RKO (cell line): ENCODE measurements at places on chromosomes 2 and 18.

- DNase-seq, result no peak
Observed at GRCh38 chr2:160039166-160039903, 23.1 kb downstream of the PLA2R1 start.

DNA sequence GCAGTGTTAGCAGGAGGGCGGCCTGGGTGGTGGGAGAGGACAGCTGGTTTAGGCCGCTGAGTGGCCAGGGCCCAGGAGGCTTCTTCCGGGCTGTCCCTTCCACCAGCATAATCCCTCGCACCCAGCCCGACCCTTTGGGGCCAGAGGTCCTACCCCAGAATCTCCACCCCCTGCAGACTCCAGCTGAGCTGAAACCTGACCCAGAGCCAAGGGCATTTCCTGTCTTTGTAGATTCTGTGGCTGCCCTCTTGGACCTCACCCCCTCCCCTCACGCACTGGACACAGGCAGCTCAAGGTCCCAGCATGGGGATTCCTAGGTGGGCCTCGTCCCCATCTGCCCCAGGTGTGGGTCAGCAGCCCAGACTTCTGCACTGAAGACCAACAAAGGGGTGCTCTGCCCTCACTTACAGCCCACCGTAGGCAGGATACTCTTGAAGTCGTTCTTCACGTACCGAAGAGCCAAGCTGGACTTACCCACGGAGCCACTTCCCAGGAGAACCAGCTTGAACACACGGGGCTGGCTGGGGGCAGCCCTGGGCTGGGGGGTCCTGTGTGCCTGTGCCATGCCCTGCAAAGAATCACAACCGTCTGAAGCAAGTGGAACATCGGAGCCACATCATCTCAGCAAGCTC is 4.8 kb downstream of the RAB17 start:
- no peak for DNase-seq

- no peak for DNase-seq
Observed at GRCh38 chr2:50196775-50197480, 835.0 kb downstream of the NRXN1 start.

- no peak for DNase-seq
Observed at GRCh38 chr18:61771861-61772260, 120.9 kb downstream of the RNF152 start.

DNA sequence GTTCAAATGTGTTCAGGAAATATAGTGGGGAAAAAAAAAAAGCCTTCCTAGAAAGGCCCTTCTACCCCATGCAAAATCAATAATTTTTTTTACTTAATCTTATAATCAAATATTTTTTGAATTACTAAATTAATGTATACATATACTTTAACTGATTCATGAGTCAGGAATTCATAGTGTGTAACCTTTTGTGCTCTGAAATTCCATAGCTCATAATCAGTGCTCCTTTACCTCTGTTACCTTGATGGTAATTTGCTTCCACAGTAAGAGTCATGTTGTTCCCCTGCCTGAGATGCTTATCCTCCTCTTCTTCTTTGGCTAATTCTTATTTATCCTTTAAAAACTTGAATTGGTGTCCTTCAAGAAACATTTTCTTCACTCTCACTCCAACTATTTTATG is 414.2 kb downstream of the THSD7B start:
- no peak for DNase-seq

DNA sequence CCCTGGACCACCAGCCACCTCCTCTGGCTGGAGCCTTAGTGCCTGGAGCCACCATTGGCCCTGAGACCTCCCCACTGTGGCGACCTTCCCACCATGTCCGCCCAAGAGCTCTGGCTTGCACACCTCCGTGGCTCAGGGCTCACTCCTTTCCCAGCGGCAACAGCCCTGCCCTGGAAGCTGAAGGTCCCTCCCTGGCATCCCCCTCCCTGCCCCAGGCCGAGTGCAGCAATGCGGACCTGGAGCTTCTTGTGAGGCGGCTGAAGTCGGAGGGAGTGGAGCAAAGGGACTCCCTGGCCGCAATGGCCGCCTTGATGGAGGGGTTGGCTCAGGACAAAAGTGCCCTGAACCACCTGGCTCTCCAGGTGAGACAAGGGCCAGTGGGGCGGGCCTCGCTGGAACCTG is 28.6 kb downstream of the CROCC2 start:
- DNase-seq, result no peak

DNA sequence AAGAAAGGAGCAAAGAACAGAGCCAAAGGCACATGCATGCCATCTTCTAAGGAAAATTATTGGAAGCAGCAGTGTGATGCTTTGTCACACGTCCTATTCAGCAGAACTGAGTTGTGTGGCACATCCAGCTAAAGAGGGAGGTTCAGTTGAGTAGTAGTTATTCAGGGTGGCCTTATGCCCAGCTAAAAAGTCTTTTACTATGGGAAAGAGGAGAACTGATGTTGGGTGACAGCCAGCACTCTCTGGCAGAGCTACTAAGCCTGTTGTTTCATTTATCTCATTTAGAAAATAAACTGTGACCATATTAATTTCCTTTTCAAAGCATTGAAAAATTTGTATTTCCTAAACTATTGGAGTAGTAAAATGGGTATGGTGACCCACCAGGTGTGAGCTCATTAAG is 18.5 kb downstream of the ITGA6 start:
- no peak for DNase-seq

DNA sequence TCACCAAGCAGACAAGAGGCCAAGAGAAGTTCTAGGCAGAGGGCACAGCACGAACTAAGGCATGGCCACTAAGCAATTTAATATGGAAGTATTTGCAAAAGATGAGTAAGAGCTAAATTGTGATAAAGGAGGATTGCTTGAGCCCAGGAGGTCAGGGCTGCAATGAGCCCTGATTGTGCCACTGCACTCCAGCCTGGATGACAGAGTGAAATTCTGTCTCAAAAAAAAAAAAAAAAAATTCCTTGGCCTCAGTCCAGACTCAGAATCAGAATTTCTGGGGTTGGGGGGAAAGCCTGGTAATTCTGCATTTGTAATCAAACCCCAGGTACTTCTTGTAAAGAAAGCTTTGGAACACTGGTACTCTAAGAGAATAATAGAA is 46.8 kb upstream of the RTN4 start:
- no peak for DNase-seq

GRCh38 chr18:3186678-3187658 is 32.8 kb downstream of the MYOM1 start:
- peak; percentile 14 for DNase-seq

- DNase-seq, result no peak
Observed at GRCh38 chr2:19207452-19207851, 151.0 kb downstream of the OSR1 start.

GRCh38 chr2:137047369-137047768 is 282.0 kb downstream of the THSD7B start:
- no peak for DNase-seq
